ENCODE measurements at places on chromosomes 16 and 17.

DNA sequence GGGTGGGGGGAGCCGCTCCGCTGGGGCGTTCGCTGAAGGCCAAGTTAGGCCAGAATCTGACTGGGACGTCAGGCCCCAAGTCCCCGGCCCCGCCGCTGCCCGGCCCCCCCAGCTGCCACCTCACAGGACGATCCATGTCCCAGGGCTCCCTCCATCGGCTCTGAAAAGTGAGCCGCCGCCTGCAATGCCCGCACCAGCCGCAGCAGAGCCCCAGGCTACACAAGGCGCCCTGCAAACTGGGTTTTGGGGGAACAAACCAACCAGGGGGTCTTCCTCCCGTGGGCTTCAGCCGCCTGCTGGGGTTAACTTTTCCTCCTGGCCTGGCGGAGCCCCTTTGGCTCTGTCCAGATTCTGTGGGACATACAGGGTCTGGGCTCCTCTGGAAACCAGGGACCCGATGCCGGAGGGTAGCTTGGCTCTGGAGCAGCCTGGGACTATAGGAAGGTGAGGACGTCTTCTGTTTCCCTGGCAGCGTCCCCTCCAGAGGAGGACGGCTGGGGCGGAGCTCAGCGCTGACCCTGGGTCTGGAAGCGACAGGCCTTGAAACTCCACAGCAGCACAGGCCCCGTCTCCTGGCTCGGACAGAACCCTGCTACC lies 835 bp downstream of the NME4 start:
- peak; percentile 16 for DNase-seq

DNA sequence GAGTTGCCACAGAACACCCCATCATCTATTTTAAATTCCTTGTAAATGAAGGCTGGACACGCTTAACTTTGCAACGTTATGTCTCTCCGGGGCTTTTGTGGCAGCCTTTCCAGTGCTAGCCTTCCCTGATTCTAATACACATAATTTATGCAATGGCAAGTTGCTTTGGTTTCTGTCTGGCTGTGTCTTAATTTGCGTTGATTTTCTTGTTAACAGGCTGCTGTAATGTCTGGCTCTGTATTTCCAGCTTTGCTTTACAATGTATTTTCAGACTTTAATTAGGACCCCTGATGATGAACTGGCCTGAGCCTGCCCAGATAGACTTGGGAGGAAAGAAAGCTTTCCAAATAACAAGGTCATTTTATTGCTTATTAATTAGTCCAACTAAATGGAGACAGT lies 30.3 kb downstream of the ARSG start:
- no peak for DNase-seq

DNA sequence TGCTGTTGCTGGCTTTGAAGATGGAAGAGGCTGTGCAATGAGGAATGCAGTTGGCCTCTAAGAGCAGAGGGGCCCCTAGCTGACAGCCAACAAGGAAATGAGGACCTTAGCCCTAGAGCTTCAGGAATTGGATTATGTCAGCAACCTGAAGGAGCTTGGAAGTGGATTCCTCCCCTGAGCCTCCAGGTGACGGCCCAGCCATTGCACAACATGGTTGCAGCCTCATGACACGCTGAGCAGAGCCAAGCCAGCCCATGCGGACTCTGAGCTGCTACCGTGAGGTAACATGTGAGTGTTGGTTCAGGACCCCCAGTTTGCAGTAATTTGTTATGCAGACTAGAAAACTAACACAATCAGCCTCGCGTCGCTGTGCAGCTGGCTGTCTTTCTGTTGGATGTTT lies 20.2 kb downstream of the CCDC42 start:
- no peak for DNase-seq

DNA sequence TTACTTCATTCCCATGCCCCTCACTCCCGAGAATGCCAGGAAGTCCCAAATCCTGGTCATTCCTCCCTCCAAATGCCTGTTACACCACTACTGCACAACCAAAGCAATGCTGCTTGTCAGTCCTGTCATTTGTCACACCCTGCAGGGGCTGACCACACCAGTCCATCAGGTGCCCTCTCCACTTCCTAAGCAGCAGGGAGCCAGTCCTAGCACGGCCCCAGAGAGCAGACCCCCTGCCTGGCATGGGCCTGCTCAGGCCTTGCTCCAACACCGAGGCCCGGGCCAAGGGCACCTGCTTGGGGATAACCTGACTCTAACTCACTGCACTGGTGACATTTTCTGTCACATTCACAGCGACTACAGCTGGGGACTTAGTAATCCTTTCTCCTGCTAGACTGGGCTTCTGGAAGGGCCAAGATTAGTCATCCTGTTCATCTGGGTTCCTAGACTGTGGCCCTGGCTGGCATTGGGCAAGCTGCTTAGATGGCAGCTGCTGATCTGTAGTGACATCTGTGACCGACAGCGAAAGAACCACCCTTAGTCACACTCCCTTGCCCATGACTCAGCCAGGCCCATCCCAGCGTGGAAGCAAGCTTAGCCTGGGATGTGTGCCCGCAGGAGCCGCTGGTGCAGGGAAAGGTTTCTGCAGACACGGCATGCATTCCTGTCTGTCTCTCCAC lies 5.4 kb downstream of the ALYREF start:
- no peak for DNase-seq

DNA sequence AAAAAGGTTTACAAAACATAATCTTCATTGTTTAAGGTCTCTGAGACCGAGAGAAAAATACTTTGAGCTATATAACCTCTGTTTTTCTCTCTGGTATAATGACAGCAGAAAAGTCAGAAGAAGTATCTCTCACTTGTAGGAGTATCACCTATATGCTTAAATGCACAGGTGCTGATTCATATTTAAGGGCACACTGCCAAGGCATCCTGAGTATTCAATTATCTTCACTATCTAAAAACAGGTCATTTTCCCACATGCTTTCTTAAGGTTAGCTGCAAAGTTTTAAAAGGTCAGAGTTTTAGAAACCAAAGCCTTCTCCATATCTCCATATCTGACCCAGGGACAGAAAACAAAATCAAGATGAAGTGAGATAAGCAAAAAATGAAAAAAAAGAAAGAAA lies 99.3 kb upstream of the C17orf78 start:
- no peak for DNase-seq

- no peak for DNase-seq
These were observed 684 bp downstream of the SLX4 start for GRCh38 chr16:3610698-3611145.

DNA sequence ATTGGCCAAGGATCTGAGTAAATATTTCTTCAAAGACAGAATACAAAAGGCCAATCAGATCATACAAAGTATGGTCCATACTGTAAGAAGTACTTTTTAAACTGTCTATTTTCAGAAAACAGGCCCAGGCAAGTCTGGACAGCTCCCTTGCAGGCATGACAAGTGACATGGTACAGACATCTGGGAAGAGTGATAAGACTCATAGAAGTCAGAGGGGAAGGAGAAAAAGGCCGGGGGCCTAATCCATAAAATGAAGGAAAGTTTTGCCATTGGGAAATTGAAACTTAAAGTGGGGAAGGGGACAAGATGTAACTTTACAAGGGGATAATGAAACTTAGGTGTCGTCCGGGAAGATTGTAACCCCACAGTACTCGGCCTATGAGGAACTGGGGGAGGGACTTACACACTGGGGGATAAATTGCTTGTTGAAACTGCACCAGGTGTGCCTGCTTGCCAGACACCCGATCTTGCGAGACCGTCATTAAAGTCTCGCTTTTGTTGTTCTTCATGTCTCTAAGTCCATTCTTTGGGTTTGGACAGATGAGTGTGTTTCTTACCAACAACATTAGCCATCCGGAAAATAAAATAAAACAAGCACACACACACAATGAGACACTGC lies 684.0 kb downstream of the CDH11 start:
- no peak for DNase-seq

DNA sequence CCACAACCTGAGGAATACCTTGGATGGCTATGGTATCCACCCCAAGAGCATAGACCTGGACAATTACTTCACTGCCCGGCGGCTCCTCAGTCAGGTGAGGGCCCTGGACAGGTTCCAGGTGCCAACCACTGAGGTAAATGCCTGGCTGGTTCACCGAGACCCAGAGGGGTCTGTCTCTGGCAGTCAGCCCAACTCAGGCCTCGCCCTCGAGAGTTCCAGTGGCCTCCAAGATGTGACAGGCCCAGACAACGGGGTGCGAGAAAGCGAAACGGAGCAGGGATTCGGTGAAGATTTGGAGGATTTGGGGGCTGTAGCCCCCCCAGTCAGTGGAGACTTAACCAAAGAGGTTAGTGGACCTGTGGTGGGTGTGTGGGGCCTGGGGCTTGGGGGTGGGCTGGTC lies 3.1 kb downstream of the NFE2L1 start:
- DNase-seq = no peak

DNA sequence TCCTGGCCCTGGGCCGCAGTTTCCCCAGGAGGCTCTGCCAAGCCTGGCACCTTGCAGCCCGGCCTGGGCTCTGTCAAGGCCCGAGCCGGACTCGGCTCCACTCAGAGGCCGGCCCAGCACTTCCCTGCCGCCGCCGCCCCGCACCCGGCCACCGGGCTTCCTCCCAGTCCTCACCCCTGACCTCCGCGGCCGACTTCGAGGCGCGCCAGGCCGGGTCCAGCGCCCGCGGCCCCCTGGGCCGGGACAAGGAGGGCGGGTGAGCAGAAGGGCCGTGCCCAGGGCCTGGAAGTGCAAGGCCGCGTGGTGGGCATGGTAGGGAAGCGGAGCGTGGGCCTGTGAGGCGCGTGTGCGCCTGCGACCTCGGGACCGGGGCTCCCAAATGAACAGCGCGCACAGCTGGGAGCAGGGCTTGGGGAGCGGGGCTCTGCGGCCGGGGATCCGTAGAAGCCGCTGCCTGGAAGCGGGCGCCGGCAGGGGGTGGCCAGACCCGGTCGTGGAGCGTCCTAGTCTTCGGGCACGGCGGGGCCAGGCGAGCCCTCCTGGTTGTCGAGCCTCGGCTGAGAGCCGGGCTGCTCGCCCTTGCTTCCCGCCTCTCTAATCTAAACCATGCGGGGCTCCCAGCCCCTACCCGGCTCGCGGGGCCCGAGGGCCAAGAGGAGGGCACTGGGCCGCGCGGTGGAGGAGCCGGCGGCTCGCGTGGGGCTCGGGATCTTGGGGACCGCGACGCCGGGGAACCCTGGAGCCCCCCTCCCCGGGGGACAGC lies 503 bp upstream of the TBX4 start:
- no peak for DNase-seq

DNA sequence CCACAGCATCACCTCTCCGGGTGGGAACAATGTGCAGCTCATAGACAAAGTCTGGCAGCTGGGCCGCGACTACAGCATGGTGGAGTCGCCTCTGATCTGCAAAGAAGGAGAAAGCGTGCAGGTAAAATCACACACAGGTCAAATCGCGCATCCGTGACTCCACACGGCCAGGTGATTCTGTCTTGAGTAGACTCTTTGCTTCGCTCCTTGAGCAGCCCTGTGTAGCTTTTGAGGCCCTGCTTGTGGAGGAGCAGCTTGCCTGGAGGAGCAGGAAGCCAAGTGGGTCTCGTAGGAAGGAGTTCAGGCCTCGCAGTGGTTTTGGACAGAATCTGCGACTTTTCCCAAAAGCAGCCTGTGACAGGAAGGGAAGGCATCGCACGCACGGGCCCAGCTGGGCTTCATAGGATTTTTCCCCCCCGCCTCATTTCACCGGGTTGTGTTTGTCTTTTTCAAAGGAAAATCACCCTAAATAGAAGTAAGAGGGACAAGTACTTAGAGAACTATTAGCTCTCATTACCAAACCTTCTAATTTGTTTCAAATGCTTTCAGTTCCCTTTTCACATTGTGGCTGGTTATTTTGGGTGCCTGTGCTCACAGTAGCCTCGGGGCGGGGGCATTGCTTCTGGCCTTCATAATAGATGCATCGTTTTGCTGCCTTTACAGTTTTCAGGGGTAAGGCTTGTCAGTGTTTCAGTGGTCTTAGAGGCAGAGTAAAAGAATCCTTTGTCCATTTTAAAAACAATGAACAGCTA lies 71.5 kb downstream of the SEC14L1 start:
- DNase-seq = no peak

DNA sequence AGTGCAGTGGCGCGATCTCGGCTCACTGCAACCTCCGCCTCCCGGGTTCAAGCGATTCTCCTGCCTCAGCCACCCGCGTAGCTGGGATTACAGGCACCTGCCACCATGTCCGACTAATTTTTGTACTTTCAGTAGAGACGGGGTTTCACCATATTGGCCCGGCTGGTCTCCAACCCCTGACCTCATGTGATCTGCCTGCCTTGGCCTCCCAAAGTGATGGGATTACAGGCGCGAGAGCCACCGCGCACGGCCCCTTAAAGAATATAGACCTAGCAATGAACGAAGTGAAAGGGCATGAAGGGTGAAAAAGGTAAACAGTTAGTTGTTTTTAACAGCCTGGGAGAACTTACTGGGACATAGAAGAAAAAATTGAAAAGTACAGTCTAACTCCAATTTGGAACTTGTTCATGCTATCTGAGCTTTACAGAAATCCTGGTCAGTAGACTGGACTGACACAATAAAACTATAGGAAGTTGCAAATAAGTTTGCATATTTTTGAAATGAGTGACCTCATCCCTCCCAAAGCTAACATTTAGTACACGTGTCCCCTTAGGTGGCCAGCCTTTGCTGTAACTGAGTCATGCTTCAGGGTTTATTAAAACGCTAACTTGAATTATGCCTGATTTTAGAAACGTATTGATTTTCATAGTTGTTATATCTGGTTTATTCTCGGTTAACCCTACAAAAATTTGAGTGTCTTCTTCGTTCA lies 1.8 kb downstream of the COG1 start:
- no peak for DNase-seq

DNA sequence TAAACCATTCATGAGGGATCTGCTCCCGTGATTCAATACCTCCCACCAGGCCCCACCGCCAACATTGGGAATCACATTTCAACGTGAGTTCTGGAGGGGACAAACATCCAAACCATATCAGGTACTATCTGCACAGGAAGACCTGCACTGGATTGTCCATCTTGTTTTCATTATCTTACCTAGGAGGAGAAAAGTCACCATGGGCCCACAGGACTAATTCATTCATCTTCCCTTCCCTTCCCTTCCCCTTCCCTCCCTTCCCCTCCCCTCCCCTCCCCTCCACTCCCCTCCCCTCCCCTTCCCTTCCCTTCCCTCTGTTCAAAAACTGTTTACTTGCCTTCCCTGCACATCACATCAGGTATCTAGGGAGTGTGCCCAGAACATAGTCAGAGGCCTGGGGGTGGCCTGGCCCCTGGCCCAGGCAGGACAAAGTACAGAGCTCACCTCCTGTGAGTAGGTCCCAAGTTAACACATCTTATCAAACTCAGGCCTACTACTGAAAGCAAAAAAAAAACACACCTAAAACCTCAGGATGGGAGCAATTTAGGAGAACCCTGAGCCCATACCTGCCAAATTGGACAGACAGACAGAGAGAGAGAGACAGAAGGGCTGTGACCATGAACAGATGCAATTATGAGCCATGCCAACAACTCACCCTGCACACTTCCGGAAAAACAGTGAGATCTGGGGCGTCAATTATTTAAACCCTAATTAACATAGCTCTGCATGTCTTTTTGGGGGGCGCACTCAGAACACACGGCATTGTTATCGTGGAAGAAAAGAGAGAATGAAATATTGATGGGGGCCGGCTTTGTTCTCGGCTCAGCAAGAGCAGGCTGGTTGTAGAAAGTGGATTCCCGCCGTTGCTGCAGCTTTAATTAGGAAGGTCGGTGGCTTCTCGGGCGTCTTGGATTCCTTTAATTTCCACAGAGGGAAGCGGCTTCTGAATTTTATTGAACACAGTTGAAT lies 151.2 kb downstream of the IRX5 start:
- no peak for DNase-seq

GRCh38 chr16:68448360-68448970 lies at the start of gene SMPD3:
TSS of gene SMPD3 (minus strand) at chr16:68448508. CDS start at chr16:68372181, 76,327 bp downstream.
- peak; percentile 91 for DNase-seq

- DNase-seq = no peak
These were observed 129.1 kb downstream of the SNX11 start for GRCh38 chr17:48236681-48237134.

- no peak for DNase-seq
These were observed 180.8 kb downstream of the SALL1 start for GRCh38 chr16:50970281-50970680.
